ENCODE measurements at places on chromosomes 6 and 20.

DNA sequence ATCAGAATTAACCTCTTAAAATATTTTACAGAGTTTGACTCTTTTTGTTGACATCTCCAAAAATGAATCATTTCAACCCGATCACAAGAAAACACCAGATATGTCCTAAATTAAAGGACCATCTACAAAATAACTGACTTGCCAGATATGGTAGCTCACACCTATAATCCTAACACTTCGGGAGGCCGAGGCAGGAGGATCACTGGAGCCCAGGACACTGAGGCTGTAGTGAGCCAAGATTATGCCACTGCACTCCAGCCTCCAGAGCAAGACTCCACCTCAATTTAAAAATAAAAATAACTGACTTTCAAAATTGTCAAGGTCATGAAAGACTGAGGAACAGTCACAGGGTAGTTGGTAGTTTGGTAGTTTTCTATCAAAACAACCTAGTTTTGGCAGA, 34.9 kb downstream of the DCDC2 start:
- DNase-seq: no peak

DNA sequence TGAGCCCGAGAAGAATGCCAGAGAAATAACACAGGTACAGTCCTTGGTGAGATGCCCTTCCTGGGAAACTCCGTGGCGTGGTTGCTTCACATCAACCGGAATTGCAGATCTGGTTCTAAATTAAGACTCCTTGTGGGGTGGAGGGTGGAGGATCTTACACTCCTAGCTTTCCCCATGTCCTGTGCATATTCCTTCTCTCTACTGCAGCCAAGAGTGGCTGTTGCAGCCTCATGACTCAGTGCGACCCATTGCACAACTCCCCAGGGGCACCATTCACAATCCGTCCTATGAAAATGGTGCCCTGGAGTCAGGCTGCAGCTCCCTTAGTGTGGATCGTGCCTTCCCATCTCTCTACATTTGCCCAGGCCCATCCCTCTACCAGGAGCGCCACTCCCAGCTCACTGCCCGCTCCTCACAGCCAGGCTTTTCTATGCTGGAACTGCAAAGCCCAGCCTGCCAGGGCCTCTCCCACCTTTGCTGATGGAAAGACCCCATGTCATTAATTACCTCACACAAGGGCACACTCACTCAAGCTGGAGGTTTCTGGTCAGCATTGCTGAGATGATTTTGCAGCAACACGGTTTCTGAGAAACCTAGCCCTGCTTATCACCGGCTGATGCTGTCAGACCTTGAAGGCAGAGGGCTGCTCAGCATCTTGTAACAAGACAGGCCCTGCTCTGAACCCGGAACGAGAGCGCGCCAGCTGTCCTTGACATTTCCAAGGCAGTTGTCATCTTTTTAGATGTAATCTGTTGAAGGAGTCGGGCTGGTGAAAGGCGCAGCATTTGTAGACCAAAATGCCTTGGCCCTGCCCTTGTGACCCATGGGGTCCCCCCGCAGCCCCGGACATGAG, 39.7 kb downstream of the SIRPA start:
- peak; percentile 59 for DNase-seq

GRCh38 chr20:32079655-32080109, 27.6 kb downstream of the HCK start:
- DNase-seq: no peak

- DNase-seq: no peak
Observed at GRCh38 chr6:85169189-85169588, 280.7 kb upstream of the NT5E start.

DNA sequence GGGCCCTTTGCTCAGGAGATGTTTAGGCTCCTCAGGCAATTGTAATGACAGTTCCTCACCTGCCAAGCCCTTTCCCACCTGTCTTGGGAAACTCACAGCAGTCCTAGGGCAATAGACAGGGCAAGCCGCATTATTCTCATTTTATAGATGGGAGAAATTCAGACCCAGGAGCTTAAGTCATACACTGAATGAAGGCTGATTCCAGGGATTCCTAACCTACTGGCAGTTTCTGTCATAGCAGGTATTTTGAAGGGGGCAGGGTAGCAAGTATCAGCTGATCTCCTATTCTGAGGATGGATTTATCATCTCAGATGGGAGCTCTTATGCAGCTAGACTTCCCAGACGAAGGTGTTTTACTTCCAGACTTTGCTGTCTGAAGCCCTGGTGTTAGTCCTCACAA, 61.4 kb upstream of the MYL9 start:
- DNase-seq: no peak
